ENCODE measurements at places on chromosomes 7 and 10. TPM values are rescaled to one million over a fixed set of nuclear protein-coding genes. Genes with fewer than 3 reads are reported as not detected.

ZNF727 gene
- not detected for total RNA-seq

ABCC2 gene
- 132 TPM for total RNA-seq

NUTM2E gene
- total RNA-seq, result 0.70 TPM

NFE2L3 gene
- 44.2 TPM for total RNA-seq

AGR3 gene
- total RNA-seq, result 0.57 TPM

LRRC17 gene
- total RNA-seq, result not detected

CH25H gene
- total RNA-seq, result not detected

RASSF4 gene
- total RNA-seq, result 7.6 TPM

OR2A5 gene
- total RNA-seq, result not detected

CALML3 gene
- not detected for total RNA-seq

TRIL gene
- total RNA-seq, result not detected

HOXA6 gene
- 1.2 TPM for total RNA-seq

ITPRIP gene
- 8.5 TPM for total RNA-seq

PRR15 gene
- total RNA-seq, result 64.9 TPM

CXCL12 gene
- total RNA-seq, result not detected

PDE6C gene
- not detected for total RNA-seq

ZNF117 gene
- total RNA-seq, result 7.3 TPM

ELFN1 gene
- 0.09 TPM for total RNA-seq

CPEB3 gene
- 1.1 TPM for total RNA-seq

TMEM26 gene
- not detected for total RNA-seq

C10orf71 gene
- total RNA-seq, result not detected

PDCD11 gene
- total RNA-seq, result 20.4 TPM

AP4M1 gene
- 26.2 TPM for total RNA-seq

C10orf67 gene
- 1.3 TPM for total RNA-seq

EPHA1 gene
- total RNA-seq, result 39.3 TPM

GNAT3 gene
- total RNA-seq, result not detected

TAS2R3 gene
- total RNA-seq, result 2.0 TPM

GPR146 gene
- total RNA-seq, result 4.3 TPM

CYP2C8 gene
- total RNA-seq, result not detected

MSMB gene
- not detected for total RNA-seq

PFKP gene
- total RNA-seq, result 234 TPM

ST8SIA6 gene
- 0.60 TPM for total RNA-seq

POU6F2 gene
- total RNA-seq, result not detected

GIMAP4 gene
- total RNA-seq, result not detected

JMJD1C gene
- total RNA-seq, result 68.6 TPM

ITGB8 gene
- total RNA-seq, result 19.4 TPM

RBP3 gene
- total RNA-seq, result not detected

TMEM139 gene
- 131 TPM for total RNA-seq

Data from PC-9 (cell line).